ENCODE measurements at places on chromosomes 6 and 20. TPM values are rescaled to one million over a fixed set of nuclear protein-coding genes. Genes with fewer than 3 reads are reported as not detected.

DNA sequence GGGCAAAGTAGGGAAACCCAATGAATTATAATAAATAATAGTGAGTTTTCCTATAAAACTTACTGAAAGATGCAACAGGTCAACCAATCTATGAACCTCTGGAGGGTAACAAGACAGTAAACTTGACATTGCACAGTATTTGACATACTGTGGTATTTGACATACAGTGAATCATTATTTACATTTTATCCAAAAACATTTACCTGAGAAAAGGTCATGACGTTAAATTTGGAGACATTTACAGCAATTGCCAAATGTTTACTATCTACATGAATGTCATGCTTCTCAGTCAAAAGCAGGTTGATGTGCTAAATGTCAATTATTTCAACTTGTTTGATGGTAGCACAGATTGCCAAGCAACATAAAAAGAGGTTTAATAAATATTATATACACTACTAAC is 35.8 kb upstream of the NOX3 start:
- DNase-seq: no peak
- H3K4me3 ChIP-seq: no peak overlapping the region
- H3K36me3 ChIP-seq: no peaks in the 10 kb centered on the region

Gene SAMD5
- 19.6 TPM for total RNA-seq

GRCh38 chr20:5789827-5790226 is 39.6 kb downstream of the SHLD1 start:
- H3K27ac ChIP-seq: no peak overlapping the region
- H3K4me3 ChIP-seq: no peak overlapping the region
- no peak for DNase-seq
- no peaks in the 10 kb centered on the region for H3K27me3 ChIP-seq

DNA sequence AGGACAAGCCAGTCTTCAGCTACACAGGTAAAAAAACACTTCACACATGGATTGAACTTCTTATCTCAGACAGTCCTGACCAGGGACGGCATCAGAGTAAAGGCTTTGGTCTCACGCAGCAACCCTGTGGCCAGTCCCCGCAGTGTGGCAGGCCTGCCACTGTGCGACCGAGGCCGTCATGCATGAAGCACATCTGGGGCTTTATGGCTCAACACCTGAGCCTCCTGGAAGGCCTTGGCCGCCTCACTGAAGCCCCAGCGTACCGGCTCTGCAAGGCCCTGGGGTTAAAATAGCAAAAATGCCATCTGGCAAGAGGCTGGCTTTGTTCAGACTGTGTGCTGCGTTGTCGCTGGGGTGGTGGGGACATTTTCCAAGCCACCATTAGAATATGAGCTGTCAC is 32.8 kb downstream of the TBC1D7 start:
- no peak for DNase-seq
- H3K4me3 ChIP-seq: no peak overlapping the region
- no peaks in the 10 kb centered on the region for H3K4me1 ChIP-seq
- peaks cover 43% of the 10 kb centered on the region for H3K36me3 ChIP-seq
- H3K27me3 ChIP-seq: no peaks in the 10 kb centered on the region

DNA sequence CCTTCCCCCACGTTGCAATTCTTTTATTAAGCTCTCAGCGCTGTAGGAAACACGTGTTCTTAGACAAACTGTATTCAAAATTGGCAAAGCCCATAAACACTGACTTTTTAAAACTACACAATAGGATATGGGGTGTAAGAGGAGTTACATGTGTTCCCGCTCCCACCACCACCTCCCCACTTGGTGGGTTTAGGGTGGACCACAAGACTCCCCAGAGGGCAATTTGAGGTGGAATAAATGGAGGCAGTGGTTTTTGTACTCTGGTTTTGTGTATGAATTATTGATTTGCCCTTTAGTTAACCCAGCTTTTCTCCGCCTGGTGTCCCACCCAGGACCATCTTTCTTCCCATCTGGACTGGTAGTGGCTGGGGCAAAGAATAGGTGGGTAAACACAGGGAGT is 3.7 kb downstream of the UQCC2 start:
- H3K4me3 ChIP-seq: no peak overlapping the region
- H3K4me1 ChIP-seq: peaks cover 8% of the 10 kb centered on the region
- H3K27ac ChIP-seq: no peak overlapping the region
- H3K36me3 ChIP-seq: no peaks in the 10 kb centered on the region
- DNase-seq: no peak
